Activated T-helper 1 cell treated with anti-CD3 and anti-CD28 coated beads, Interleukin-2, amount 50 U/mL, for 16 hours (primary cell): ENCODE measurements at places on chromosomes 7 and 10.

DNA sequence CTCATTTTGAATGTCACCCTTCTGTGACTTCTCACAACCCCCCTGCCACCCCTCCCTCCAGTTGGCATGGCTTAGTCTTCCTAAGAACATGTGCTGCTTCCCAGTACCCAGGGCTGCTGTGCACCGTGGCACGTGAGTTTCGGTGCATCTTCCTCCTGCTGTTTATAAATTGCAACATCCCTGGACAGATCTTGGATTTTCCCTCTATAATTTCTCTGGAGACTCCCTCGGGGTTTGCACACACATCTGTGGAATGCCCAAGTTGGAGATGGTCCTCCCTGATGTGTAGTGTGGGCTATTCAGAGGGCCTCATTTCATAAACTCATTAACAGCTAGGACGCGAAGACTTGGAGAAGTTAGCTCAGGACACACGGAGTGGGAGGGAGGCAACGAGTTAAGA lies 52.9 kb downstream of the IKZF1 start:
- no peak for DNase-seq

GRCh38 chr7:118642396-118642795 lies 417.9 kb downstream of the ANKRD7 start:
- no peak for DNase-seq

DNA sequence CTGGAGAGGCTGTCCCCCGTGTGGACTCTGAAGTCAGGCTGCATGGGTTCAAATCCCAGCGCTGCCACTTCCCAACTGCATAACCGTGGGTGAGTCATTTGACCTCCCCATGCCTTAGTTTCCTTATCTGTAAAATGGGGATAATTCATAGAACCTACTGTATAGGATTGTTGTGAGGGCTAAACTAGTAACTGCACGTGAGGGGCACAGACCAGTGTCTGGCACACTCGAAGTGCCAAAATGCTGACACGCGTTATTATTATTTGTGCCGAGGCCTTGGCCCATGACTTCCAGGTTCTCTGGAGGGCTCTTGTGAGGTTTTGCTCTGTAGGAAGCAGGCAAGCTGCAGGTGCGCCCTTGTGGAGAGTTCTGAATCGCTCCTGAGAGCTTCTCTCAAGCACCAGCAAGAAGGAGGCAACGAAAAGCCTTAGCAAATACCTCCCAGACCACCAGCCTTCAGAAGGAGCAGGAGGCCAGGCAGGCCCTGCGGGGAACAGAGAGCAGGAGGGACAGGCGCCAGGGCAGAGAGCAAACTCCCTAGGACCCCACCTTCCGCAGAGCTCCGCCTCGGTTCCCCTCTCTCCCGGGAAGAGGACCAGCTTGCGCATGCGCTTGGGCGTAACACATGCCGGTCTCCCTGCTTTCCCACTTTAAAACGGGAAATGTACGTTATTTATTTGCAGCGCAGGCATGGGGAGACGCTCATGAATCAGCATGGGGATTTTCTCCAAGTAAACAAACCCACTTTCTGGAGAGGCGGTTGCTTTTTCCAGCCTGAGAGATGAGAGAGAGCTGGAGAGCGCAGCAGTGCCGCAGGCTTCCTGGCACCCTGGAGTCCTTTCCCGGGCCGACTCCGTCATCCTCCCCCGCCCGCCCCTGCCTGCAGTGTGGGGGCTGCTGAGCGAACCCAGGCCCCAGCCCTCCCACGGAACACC lies 39.6 kb downstream of the SORCS3 start:
- no peak for DNase-seq

- no peak for DNase-seq
Observed at GRCh38 chr10:72257051-72257892, 16.5 kb upstream of the DDIT4 start.

DNA sequence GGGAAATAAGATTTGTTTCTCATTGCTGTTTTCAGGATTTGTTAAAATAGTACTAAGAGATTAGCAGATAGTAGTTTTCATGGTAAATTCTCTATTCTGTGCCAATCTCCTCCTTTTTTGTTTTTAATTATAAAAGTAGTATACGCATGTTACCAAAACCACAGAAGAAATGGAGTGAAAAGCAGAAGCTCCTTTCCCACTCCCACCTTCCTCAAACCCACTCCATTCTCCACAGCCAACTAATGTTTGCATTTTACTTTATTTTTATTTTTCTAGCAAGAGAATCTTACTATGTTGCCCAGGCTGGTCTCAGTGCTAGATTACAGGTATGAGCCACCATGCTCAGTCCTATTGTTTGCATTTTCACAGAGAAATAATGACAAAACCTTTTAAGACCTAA lies 4.5 kb upstream of the LRMDA start:
- DNase-seq, result no peak

GRCh38 chr7:40219917-40220316 lies 85.1 kb downstream of the SUGCT start:
- DNase-seq, result no peak

DNA sequence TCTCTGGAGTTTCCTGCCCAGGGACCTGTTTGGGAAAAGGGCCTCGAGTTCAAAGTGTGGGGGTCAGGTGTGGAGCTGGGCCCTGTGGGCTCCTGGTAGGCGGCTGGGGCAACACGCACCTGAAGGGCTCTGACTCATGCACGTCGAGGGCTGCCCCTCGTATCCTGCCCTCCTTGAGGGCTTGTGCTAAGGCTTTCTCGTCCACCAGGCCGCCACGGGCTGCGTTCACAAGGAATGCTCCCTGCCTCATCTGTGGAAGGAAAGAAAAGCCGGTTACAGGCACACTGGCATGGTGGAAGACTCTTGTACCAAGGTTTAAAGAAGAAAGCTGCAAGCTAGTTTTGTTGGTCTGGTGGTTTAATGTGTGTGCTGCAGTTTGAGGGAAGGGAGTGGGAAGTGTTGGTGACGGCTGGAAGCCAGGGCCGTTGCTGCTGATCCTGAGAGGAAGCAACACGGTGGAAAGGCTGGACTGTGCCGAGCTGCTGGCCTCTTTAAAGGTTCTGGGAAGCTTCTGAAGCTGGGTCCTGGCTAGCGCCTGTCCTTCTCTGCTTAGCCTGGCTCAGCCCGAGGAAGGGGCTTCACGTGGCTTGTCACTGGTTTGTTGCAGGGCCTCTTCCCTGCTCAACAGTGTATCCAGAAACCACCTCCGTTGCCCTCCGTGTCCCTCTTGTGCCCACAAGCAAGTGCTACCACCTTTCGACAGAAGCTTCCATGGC lies 52.0 kb downstream of the ZRANB1 start:
- DNase-seq, result no peak

- no peak for DNase-seq
Observed at GRCh38 chr10:55820478-55820877, 540.6 kb downstream of the ZWINT start.

DNA sequence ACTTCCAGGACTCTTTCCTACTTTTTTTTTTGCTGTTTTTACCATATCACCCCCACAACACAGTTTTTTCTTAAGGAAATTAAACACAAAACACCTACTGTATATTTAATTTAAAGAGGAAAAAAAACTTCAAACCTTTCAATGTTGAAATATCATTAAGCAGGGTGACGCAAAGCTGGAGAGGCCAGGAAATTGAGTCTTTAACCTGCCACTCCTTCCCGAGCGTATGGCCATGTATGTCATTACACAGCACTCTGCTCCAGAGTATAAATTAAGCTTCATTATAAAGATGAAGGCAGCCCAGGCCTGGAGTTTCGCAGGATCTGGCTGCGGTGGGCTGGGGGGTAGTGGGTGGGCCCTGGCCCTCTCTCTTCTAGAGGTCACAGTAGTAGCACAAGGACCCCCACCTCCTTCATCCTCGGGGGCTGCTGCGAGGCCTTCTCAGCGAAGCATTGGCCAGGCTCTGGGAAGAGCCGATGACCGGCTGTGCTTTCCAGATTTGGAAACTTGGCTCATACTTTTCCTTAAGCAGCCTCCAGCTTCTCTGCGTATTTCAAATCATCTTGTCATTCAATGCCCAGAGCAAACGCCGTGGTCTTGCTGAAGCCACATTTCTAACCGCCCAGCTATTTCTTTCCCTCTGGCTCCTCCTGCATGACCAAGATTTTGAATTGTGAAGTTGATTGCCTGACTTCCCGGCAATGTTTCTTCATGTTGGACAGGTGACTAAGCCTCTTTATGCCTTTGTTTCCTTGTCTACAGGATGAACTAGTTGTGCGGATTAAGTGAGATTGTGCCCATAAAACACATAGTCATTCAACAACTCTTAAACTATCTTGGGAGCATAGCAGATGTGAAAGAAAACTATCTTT lies 765.1 kb downstream of the SUGCT start:
- no peak for DNase-seq

GRCh38 chr10:102738692-102739121 lies 5.0 kb upstream of the WBP1L start:
- no peak for DNase-seq

- no peak for DNase-seq
Observed at GRCh38 chr7:43735403-43735801, 6.1 kb upstream of the COA1 start.

- DNase-seq, result no peak
Observed at GRCh38 chr10:127472976-127473375, 76.1 kb upstream of the NPS start.

DNA sequence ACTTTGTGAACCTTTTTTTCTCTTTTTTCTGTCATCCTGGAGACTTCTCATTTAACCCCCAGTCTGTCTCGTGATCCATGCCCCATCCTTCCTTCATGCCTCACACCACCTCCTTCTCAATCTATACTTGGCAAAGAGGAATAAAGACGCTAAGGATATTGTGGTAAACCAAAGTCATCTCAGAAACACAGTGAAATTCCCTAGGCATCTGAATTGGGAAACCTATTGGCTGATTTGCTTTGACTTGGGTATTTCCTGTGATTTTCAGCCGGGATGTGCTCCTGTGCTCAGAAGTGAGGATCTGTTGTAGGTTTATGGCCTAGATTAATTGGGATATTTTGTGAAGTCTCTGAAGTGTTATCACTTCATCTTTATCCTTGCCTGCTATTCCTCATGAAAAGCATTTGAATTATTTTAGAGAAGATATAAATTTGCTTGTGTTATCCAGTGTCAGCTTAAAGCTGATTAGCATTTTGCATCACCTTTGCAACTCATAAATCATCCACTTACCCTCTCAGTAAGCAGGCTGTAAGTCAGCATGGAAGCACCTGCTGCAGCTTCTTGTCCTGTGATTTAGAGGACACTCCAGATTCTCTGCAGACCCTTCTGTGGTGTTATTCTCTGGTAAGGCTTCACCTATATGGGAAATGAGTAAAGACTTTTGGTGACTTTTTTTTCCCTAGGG lies 138.0 kb downstream of the AUTS2 start:
- no peak for DNase-seq

DNA sequence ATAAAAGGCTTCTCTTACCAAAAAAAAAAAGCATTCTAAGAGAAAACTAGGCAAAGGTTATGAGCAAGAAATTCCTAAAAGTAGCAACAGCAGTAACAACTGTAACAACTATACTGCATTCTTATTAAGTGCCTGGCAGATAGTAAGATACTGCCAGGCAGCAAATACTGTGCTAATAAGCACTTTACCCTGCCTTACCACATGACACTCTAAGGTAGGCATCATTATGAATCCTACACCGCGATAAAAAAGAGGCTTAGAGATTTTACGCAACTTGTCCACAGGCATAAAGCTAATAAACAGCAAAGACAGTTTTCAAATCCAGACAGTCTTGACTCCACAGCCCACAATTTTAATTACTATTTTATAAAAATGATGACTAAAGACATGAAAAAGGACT lies 83.2 kb downstream of the USP6NL start:
- no peak for DNase-seq

DNA sequence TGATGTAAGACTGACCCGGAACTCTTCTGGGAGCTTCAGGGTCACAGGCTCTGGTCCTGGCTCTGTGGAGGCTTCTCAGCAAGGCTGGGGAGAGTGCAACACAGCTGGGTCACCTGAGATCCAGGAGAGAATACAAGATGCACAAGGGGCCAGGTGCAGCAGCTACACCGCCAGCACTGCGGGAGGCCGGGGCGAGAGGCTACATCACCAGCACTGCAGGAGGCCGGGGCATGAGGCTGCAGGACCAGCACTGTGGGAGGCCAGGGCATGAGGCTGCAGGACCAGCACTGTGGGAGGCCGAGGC lies 44.3 kb downstream of the PDGFA start:
- DNase-seq, result no peak

DNA sequence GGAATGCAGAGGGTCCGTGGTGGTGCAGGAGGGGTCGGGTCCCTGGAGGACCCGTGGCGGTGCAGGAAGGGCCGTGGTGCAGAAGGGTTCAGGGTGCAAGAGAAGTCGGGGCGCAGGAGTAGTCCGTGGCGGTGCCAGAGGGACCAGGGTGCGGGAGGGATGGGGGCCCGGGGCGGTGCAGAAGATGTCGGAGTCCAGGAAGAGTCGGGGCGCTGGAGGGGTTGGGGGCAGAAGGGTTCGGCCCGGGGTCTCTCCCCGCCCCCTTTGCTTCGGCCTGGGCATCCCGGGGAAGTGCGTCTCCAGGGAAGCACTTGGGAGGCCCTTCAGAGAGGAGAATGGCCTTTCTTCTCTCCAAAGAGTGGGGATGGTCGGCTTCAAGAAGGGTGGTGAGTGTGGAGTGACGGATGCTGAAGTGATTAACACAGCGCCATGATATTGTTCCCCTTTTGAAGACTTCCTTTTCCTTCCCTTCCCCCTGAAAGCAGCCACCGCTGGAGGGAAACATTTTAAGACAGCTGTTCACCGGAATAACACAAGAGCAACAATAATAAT lies 997 bp downstream of the WDR37 start:
- no peak for DNase-seq

- DNase-seq, result no peak
Observed at GRCh38 chr7:33494474-33494873, 365.1 kb downstream of the BBS9 start.

DNA sequence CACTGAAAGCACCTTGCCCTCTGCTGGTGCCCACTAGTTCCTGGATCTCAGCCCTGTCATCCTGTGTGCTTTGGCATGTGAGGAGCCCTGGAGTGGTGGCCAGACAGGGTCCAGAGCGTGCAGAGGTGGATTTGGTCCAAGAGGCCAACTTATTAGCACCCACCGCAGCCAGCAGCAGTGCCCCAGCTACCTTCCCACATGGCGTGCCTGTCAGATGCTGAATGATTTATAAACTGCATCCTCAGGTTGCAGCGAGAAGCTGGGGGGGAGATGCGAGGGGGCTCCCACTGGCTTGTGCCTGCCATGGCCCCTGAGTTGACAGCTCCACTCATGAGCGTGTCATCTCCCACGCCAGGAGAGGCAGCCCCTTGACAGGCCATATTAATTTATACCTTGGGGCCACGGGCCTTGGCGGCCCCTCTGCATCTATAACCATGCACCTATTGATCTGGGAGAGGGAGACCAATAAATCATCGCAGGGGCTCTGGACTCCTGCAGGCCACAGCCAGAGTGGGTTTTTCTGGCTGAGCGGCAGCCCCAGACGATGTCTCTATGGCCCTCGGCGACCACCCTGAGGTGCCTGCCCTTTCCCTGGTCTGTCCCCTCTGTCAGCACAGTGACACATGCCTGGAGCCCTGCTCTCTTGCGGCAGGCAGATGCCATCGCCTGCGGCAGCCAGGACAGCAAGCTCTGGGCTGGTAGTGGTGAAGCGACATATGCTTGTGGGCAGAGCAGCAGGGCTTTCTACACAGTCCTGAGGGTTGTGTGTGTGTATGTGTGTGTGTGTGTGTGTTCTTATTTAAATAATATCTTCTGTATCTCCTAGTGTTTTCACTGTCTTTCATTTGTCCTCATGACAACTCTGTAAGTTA lies 120.8 kb downstream of the CDH23 start:
- no peak for DNase-seq
